Activated CD4-positive, alpha-beta T cell treated with anti-CD3 and anti-CD28 coated beads, Interleukin-2, amount 50 U/mL, for 24 hours (primary cell): ENCODE measurements at places on chromosomes 5 and 9.

DNA sequence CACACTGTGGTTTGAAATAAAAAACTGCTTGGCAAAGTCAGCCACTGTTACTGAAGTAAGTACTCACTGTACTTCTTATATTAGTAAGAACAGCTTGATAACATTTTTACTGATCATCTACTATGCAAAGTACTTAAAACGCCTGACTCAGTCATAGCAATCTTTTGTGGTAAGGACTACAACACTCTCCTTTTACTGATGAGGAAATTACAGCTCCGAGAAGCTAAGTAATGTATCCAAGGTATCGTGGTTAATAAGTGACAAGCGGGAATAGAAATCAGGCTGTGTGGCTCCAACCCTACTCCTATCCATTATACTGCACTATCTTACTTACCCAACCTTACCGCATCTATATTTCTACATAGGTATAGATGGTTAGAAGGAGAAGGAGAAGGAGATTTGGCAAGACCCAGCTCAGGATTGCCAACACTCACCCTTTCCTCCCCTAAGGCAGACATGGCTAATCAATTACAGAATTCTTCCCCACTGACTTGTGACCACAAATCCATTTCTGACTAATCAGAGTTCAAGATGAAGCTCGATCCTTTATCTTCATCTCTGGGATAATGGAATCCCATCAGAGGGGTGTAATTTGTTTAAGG lies 281.4 kb downstream of the SPOCK1 start:
- no peak for DNase-seq

GRCh38 chr9:19895006-19895405 lies 106.2 kb upstream of the SLC24A2 start:
- no peak for DNase-seq

DNA sequence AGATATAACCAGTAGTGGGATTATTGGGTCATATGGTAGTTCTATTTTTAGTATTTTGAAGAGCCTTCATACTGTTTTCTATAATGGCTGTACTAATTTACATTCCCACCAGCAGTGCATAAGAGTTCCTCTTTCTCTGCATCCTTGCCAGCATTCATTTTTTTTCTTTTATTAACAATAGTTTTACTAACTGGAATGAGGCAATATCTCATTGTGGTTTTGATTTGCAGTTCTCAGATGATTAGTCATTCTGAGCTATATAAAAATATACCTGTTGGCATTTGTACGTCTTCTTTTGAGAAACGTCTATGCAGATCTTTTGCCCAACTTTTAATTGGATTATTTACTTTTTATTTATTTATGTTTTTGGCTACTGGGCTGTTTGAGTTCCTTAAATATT lies 1579.3 kb upstream of the CDH6 start:
- DNase-seq = no peak

DNA sequence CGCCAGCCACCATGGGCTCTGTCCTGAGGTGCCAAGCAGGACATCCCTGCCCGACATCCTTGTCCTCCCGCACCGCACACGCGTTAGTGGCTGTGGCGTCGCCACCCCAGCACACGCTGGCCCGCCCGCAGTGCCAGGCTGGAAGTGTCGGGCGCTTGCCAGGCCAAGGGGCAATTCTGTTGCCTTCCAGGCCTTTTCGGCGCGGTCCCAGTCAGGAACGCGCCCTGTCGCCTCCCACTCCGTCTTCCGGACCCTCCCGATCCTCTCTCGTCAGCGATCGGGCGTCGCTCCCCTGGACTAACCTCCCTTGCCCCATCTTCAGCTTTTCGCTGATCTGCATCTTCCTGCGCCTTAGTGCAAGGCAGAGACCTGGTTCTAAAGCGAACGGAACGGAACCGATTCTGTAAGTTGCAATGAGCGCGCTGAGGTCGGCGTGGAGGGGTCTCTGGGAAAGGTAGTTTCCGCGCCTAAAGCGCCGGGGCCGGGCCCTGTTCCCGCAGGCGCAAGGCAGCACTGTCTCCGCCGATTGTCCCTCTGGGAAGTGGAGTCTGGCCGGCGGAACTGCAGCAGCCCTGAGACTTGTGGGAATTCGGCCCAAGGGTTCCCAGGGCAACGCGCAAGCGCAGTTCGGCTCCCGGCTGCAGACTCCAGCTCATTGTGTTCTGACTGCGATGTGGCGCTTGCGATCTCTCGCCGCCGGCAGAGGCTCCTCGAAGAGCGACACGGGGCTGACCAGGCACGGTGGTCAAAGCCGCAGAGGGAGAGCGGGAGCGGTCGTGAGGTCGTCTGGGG lies at the start of gene ZNF454:
Gene ZNF454 (plus strand): TSS at position 630 of the 792 bp plus-strand sequence. CDS start 1,594 bp downstream, outside the sequence.
- DNase-seq = no peak

GRCh38 chr9:134213508-134213850 lies 49.1 kb upstream of the RNU6ATAC start:
- no peak for DNase-seq

DNA sequence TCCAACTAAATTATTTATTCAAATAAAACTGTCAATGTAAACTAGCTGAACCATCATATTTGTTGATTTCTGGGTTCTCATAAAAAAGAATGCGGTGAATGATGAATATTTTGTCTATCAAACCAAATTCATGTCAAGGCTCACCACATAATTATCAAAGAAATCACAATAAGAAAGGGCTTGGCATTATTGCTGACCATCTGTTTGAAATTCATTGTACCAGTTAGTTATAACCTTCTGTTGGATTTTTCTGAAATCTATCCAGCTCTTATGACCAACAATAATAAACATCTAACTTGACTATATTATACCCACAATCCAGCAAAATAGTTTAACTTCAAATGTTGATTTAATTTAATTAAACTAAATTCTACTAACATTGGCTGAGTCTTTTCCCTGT lies 53.1 kb downstream of the GABRA1 start:
- DNase-seq = no peak

DNA sequence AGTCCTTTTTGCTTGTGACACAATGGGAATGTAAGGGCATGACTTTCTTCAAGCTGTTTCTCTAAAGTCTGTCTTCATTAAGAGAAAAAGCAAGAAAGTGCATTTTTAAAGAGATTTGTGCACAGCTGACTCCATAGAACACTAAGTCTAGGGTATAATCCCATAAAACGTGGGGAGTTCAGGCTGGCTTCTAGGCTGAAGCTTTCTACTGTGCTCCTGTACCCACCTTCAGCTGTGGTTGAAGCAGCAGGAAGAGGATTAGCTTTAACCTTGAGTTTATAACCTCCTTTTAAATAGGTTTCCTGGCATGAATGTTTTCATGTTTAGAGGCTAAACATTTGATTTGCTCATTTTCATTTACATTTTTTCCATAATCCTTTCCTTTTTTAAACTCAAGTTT lies 126.4 kb downstream of the HACD4 start:
- no peak for DNase-seq

DNA sequence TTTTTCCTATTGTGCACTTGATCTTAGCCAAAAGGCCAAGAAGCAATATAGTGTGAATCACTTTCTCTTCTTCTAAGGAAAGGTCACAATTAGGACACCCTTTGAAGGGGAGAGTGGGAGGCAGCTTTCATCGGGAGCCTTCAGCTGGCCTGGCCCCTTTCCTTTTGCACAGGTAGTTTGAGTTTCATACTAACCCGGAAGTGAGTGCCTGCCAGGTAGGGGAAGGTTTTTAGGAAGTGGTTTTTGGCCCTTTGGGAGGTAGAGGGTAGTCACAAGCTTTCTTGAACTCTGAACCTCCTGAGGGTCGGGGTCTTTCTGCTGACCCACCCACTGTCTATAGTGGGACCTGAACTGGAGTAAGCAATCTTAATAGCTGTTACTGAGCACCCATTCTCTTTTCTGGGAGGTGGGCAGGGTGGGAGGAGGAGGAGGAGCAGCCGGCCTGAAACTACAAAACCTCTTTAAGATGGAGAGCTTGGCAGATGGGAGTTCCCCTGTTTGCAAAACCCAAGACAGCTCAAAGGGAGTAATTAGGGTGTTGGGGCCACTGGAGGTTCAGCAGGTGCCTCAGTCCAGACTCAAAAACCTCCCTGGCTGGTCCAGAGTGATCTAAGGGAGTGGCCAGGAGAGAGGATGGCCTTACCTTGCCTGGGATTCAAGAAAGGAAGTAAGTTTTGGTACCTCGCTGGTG lies 6.0 kb downstream of the LARP1 start:
- DNase-seq = no peak

- DNase-seq = peak; percentile 1
Measured at GRCh38 chr9:504921-505740, 290.5 kb downstream of the DOCK8 start.

- no peak for DNase-seq
Measured at GRCh38 chr5:159101685-159102084, 2.0 kb upstream of the EBF1 start.

- no peak for DNase-seq
Measured at GRCh38 chr5:61332851-61333320, 828 bp downstream of the ZSWIM6 start.

GRCh38 chr5:161380486-161380885 lies 166.0 kb downstream of the GABRB2 start:
- no peak for DNase-seq

DNA sequence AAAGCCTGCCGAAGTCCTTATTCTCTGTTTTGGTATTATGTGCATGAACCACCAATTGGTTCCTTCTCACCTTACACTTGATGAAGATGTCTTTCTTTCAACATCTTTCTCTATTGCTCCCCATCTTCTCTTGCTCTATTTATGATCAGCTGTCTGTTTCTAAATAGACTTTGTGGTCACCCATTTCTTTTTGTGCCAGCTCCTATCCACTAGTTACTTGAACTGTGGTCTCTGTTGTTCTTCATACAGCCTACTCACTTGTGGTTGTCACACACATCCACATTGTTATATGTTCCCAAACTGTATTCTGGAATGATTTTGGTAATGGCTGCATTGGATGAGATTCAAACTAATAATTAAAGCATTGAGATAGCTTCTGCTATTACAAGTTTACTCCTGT lies 11.4 kb downstream of the VCAN start:
- no peak for DNase-seq

DNA sequence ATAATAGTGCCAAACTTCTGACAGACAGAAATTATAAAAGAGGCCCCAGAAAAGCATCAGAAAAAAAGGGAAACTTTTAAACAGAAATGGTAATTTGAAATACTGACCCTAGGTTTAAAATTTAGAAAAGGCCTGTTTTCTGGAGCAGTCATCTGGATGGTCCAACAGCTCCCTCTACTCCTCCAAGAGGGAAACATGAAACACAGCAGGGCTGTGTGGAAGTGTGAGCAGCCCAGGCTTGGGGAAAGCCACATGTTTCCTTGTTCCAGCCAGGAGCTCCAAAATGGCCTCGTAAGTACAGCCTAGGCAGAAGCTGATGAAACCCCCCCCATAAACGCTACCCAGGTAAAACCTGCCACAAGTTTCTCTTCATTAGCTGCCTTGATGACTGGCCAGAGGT lies 499.3 kb upstream of the ADAMTS16 start:
- no peak for DNase-seq

- no peak for DNase-seq
Measured at GRCh38 chr5:176739461-176740051, 70.8 kb upstream of the UNC5A start.

GRCh38 chr5:588406-588995 lies 23.6 kb upstream of the CEP72 start:
- DNase-seq = no peak

GRCh38 chr5:84642795-84643194 lies 258.1 kb upstream of the EDIL3 start:
- no peak for DNase-seq

DNA sequence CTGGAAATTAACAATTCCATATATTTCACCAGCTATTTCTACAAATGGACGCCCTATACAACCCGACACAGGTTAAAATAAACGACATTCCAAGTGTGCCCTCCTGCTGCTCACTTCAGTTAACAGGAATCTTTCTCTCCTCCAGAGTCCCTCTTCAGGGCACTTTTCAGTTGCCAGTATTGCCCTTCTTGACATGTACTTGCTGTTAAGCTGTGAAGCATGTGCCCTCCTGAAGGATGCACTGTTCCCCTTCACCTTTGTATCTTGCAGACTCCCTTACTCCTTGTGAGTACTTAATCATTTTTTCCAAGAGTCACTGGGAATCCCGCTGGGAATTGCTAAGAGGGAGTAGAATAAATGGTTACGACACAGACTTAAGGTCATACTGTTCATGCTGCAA lies 364.1 kb downstream of the CTNND2 start:
- DNase-seq = no peak

- no peak for DNase-seq
Measured at GRCh38 chr9:4292781-4293180, 7.1 kb downstream of the GLIS3 start.

- DNase-seq = no peak
Measured at GRCh38 chr9:132546148-132547051, 36.0 kb upstream of the BARHL1 start.

GRCh38 chr9:114735704-114736103 lies 53.7 kb upstream of the TEX48 start:
- no peak for DNase-seq

DNA sequence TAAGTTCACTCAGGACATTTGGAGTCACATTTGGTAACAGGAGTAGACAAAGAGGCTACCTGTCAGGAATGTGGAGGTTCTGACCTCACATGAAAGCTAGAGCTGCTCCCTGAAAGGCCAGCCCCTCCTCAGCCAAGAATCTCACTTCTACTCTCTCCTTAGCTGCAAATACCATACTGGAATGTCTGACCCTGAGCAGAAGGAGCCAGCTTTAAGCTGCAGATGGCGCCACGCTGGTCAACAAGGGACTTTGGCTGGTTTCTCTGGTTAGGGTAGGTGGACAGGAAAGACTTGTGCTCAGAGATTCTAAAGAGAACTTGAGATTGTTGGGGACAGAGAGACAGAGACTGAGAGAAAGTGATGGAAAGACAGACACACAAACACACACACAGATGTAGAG lies 21.9 kb downstream of the ASTN2 start:
- DNase-seq = no peak

DNA sequence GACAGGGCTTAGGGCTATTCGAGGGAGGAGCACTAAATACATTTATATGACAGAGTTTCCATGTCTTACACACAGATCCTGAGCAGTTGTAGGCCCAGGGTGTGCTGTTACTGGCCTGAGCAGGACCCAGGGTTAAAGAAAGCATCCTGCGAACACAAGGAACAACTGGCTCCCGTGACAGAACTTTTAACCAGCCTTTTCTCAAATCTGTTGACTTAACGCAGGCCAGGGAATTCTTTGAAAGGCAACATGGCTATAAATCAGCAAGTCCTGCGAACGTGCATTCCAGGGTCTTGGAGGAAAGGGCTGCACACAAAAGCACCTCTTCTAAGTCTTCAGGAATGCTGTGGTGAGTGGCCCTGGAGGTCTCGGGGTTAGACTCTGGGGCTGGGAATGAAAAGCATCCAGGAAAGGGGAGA lies 45.2 kb upstream of the ANKRD55 start:
- DNase-seq = no peak

DNA sequence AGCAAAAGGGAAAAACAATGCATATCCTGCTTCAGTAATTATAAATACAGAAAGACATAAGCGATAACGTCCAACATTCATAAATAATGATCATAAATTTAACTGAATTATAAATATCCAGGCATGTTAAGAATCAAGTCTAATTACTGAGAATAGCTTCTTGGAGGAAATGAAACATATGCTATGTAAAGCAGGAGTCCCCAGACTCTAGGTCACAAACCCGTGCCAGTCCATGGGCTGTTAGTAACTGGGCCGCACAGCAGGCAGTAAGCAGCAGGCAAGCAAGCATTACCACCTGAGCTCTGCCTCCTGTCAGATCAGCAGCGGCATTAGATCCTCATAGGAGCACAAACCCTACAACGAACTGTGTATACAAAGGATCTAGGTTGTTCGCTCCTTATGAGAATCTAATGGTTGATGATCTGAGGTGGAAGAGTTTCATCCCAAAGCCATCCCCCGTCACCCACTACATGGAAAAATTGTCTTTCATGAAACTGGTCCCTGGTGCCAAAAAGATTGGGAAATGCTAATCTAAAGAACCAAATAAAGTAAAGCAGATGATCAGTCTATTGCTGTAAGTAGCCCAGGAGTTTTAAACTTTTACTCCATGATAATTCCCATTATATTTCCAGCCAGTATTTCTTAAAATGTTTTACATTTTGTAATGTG lies 50.4 kb downstream of the CERT1 start:
- no peak for DNase-seq
